ENCODE measurements at places on chromosomes 12 and 14.

DNA sequence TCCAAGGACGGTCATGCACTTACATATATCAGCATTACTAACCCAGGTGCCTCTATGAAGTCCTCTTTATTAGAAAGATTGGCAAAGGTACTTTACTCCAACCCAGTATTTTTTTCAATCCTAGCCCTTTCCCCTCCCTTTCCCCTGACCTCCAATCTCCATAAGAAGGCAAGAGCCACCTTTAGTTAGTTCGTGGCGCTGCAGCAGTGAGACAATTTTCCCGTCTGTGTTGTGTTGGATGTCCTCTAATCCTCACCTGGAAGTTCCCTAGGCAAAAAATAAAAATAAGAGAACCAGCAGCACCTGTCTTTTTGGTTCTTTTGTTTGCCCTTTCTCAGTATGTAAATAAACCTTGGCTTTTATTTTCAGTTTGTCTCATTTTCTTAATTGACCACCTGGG, 439.6 kb upstream of the LRFN5 start:
- DNase-seq, result no peak
- no peaks in the 10 kb centered on the region for H3K4me1 ChIP-seq
- no peak overlapping the region for H3K27ac ChIP-seq
- no peaks in the 10 kb centered on the region for H3K27me3 ChIP-seq

DNA sequence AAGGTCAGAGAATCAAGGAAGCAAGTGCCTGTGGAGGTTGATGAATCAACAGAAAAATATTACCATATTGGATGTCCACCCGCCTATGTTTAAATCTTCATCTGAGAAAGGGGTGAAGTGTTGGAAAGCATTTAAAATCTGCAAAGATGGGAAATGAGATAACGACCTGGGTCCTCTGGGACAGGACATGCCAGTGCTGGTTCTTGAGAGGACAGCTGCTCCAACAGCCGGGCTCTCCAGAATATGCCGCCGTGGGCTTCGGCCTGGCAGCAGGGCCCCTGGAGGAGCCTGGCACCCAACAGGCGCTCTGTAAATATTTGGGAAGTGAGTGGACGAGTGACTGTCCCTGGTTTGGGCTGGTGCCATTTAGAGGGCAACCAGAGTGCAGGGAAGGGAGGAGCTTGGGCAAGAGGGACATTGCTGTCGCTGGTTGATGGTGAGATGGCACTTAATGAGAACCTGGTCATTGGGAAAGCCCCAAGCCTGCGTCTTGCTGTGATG, 129.9 kb downstream of the KCNA5 start:
- H3K27ac ChIP-seq, result no peak overlapping the region
- no peaks in the 10 kb centered on the region for H3K27me3 ChIP-seq

DNA sequence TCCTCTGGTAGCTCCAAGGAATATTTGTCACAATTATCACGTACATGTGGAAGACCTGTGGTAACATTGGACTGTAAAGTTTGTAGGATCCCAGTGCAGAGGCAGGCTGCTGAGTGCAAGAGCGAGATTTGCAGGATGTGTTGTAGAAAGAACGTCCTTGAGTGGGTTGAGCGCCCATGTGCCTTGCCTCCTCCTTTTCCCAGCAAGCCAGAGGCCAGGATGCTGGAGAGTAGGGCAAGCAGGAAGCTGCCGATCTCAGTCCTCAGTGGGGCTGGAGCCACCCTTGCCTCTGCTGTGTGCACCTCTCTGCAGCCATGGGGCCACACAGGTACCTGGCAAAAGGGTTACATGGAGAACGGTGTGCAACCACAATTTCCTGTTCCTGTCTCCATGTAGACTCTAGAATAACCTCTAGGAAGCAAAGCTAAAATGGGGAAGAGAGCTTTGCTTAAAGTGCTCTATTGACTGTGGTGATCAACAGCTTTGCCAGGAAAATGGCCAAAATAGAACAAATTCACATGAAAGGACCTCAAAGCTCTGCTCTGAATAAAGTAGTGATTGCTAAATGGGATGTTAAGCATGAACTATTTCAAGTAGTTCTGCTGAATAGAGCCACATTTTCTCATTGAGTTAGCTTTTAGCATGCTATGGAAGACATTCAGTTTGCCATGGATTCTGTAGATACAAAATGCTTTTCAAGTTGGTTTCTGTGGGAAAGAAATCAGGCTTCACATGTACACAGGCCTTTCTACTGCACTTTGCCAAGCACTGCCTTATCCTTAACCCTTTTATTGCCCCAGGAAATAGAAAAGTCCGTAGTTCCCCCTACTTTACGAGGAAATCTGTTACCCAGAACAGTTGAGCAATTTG, 37.4 kb downstream of the ANKRD9 start:
- no peaks in the 10 kb centered on the region for H3K27me3 ChIP-seq
- H3K36me3 ChIP-seq, result no peaks in the 10 kb centered on the region
- peaks cover 14% of the 10 kb centered on the region for H3K4me1 ChIP-seq
- H3K27ac ChIP-seq, result no peak overlapping the region
- no peak for DNase-seq

DNA sequence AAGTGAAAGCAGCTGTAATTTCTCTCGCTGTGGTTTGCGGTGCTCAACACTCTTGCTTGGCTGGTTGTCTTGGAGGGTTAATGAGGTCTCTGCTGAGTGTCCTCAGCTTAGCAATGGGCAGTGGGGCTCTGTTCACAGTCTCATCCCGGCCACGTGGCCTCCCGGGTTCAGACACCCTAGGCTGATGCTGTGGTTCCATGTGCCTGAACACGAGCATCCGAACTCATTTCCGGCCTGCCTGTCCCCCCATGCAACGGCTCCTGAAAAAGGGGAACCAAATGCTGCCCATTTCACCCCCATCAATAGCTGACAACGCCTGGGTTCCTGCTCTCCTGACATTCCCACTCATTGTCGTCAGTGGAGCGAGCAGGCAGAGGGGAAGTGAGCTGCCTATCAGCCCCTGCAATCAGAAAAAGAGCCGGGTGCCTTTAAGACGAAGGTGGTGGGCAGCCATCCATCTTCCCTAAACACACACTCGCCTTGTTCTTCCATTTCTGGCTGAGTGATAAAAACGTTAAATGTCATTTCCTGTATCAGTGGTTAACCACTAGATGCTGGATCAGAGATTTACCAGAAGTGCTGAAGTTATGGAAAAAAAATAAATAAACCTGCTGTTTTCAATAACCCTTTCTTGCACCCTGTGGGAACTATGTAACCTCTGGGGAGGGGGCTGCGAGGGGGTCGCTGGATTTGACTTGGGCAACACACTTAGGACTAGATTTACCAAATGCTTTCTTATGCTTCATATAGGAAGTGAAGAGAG, 60.3 kb upstream of the BCL2L14 start:
- H3K4me3 ChIP-seq, result no peak overlapping the region
- H3K27me3 ChIP-seq, result no peaks in the 10 kb centered on the region
- H3K4me1 ChIP-seq, result peaks cover 7% of the 10 kb centered on the region
- H3K36me3 ChIP-seq, result no peaks in the 10 kb centered on the region

GRCh38 chr14:61145903-61146481, 135.1 kb downstream of the TMEM30B start:
- peak; percentile 82 for DNase-seq
- H3K36me3 ChIP-seq, result no peaks in the 10 kb centered on the region
- no peaks in the 10 kb centered on the region for H3K27me3 ChIP-seq

GRCh38 chr12:12992418-12993130, 7.5 kb downstream of the HEBP1 start:
- peak overlapping the region; percentile 99 for H3K27ac ChIP-seq
- DNase-seq, result peak; percentile 98
- H3K27me3 ChIP-seq, result no peaks in the 10 kb centered on the region
- H3K4me3 ChIP-seq, result peak overlapping the region; percentile 2
- H3K4me1 ChIP-seq, result peaks cover 22% of the 10 kb centered on the region

DNA sequence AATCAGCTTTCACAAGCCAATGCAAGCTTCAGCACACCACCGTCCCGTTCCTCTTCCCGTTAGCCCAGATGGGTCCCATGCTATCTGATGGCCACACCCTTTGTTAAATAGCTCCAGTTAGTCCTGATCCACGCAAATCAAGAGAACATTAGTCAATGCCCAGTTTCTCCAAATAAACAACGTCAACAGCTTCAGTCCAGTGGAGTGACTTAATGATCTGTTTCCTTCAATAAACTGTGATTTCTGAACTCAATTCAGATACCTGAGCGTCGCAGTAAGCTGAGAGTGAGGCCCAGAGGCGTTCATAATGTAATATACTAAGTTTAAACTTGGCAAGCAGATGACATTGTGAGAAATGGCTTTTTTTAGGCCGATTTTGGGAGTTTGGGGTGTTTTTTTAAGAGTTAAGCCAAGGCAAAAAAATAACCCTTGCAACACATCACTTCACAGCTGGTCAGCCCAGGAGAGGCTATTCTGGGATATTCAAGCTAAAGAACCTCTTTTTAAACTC, 112.3 kb downstream of the ZFP36L1 start:
- DNase-seq, result peak; percentile 24
- no peaks in the 10 kb centered on the region for H3K27me3 ChIP-seq
- no peak overlapping the region for H3K27ac ChIP-seq
- no peaks in the 10 kb centered on the region for H3K36me3 ChIP-seq

DNA sequence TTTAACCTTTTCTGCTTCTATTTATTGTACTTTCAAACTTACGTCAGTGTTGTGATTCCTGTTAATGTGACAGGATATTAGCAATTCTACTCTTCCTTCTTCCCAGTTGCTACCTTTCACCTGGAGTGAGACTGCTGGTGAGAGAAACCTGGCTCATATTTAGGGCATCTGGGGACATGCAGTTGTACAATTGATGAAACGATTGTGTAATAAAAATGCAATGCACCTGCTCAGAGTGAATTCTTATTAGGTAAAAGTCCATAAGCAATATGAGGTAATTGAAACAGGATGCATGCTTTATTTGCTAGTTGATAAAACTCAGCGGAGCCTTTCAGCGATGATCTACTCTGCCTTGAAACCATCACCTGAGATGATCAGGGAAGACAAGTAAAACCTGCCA, 116.1 kb upstream of the FBXO33 start:
- H3K4me1 ChIP-seq, result no peaks in the 10 kb centered on the region
- no peak for DNase-seq
- no peaks in the 10 kb centered on the region for H3K36me3 ChIP-seq
- no peak overlapping the region for H3K4me3 ChIP-seq
- H3K27ac ChIP-seq, result no peak overlapping the region
- H3K27me3 ChIP-seq, result no peaks in the 10 kb centered on the region

- H3K27ac ChIP-seq, result peak overlapping the region; percentile 94
- peaks cover 5% of the 10 kb centered on the region for H3K36me3 ChIP-seq
- H3K4me1 ChIP-seq, result peaks cover 4% of the 10 kb centered on the region
- no peaks in the 10 kb centered on the region for H3K27me3 ChIP-seq
- no peak for DNase-seq
- peak overlapping the region; percentile 84 for H3K4me3 ChIP-seq
Measured at GRCh38 chr14:49893309-49894213, 679 bp downstream of the ARF6 start.

DNA sequence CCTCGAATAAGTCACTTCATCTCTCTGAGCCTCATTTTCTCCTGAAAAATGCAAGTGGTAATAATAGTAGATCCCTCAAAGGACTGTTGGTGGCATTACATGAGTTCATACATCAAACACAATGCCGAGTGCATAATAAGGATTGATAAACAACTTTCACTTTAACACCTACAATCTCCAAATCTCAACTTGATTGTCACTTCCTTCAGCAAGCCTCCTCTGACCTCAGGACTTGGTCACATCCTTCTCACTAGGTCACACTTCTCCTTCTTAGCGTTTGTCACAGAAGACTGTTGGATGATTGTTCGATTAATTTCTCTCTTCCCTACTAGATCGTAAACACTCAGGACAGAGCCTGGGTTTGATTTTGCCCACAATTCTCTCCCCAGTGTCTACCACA, 7.9 kb upstream of the PRKAB1 start:
- H3K4me1 ChIP-seq, result no peaks in the 10 kb centered on the region
- 0 out of 2 replicates have a peak, but pooled peaks cover 2% of the 10 kb centered on the region for H3K27me3 ChIP-seq
- no peaks in the 10 kb centered on the region for H3K36me3 ChIP-seq
- H3K27ac ChIP-seq, result no peak overlapping the region
- DNase-seq, result no peak
- H3K4me3 ChIP-seq, result no peak overlapping the region

GRCh38 chr12:98838231-98838647, 193.1 kb downstream of the APAF1 start:
- no peak overlapping the region for H3K27ac ChIP-seq
- H3K27me3 ChIP-seq, result no peaks in the 10 kb centered on the region
- 0 out of 2 replicates have a peak, but pooled peaks cover 1% of the 10 kb centered on the region for H3K4me1 ChIP-seq
- DNase-seq, result peak; percentile 2
- H3K4me3 ChIP-seq, result no peak overlapping the region
- no peaks in the 10 kb centered on the region for H3K36me3 ChIP-seq

GRCh38 chr14:102126807-102127455, 12.8 kb upstream of the WDR20 start:
- H3K4me3 ChIP-seq, result no peak overlapping the region
- H3K27ac ChIP-seq, result no peak overlapping the region
- H3K4me1 ChIP-seq, result no peaks in the 10 kb centered on the region
- no peak for DNase-seq

DNA sequence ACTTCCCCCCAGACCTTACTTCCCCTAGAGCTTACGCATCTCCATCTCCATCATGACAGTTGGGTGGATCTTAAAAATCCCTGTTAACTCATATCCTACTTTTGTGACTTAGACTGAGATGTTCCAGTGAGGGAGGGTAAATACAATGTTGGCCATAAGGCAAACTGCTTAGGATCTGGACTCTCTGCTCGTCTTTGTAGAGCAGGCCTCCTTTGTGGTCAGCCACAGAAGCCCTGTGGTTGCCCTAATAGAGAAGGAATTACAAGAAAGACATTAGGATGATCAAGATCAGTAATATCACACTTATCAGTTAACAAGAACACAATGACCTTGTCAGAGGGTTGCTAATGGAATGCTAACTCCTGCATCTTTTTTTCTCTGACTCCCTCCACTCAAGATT, 52.0 kb downstream of the TMEM132C start:
- no peaks in the 10 kb centered on the region for H3K36me3 ChIP-seq
- no peaks in the 10 kb centered on the region for H3K4me1 ChIP-seq
- H3K4me3 ChIP-seq, result no peak overlapping the region
- H3K27me3 ChIP-seq, result no peaks in the 10 kb centered on the region
- no peak overlapping the region for H3K27ac ChIP-seq
- DNase-seq, result no peak

GRCh38 chr14:61290701-61291100, 9.6 kb upstream of the TMEM30B start:
- no peaks in the 10 kb centered on the region for H3K36me3 ChIP-seq
- DNase-seq, result no peak
- peaks cover 12% of the 10 kb centered on the region for H3K27me3 ChIP-seq
- no peak overlapping the region for H3K27ac ChIP-seq

GRCh38 chr14:90576581-90576980, 179.8 kb downstream of the CALM1 start:
- peak overlapping the region; percentile 5 for H3K27ac ChIP-seq
- peaks cover 7% of the 10 kb centered on the region for H3K4me1 ChIP-seq
- no peak overlapping the region for H3K4me3 ChIP-seq
- H3K27me3 ChIP-seq, result no peaks in the 10 kb centered on the region
- DNase-seq, result peak; percentile 30
- peaks cover 5% of the 10 kb centered on the region for H3K36me3 ChIP-seq

GRCh38 chr12:3757261-3757660, 4.4 kb upstream of the CRACR2A start:
- H3K36me3 ChIP-seq, result no peaks in the 10 kb centered on the region
- no peak overlapping the region for H3K4me3 ChIP-seq
- peaks cover 20% of the 10 kb centered on the region for H3K27me3 ChIP-seq
- no peak for DNase-seq

GRCh38 chr12:91249054-91249453, 66.4 kb upstream of the DCN start:
- no peaks in the 10 kb centered on the region for H3K27me3 ChIP-seq
- H3K27ac ChIP-seq, result no peak overlapping the region
- H3K36me3 ChIP-seq, result no peaks in the 10 kb centered on the region
- DNase-seq, result no peak
- H3K4me1 ChIP-seq, result peaks cover 3% of the 10 kb centered on the region
- no peak overlapping the region for H3K4me3 ChIP-seq
